Heart right ventricle (tissue), 16 donors: ENCODE measurements at places on chromosomes 3 and 15. TPM values are rescaled to one million over a fixed set of nuclear protein-coding genes. Genes with fewer than 3 reads are reported as not detected.

SEC11A gene
- 89.4 TPM for total RNA-seq

DNA sequence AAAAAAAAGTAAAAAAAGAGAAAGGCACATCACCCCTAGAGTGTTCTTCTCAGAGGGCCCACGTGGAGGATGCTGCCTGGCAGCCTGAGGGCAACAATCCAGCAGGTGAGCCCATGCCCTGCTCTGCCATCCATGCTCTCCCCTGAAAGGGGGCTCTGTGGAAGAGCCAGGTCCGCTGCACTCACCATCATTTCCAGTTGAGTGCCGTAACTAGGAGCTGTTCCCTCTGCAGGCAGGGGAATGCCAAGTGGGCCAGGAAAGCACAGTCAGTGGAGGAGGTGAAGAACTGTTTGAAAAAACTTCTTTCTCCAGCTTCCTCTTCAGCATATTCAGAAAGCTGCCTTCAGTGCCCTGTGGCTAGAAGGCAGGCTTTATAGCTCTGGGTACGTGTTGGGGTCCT is 84.1 kb downstream of the ABHD5 start:
- DNase-seq = no peak

DNA sequence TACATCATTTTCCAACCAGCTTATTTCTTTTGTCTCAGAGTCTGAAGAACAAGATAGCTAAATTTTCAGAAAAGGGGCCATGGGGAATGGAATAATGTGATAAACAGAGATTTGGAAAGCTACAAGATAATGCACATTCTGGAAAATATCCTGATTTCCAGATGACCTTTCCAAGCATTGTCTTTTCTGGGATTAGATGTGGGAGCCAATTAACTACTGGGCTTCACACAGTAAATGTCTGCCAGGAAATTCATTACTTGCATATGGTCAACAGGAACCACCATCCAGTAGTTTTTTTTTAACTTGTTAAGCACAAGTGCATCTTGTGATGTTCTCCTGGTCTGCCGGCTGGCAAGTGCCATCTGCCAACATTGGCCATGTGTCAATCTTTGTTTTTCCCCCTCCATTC is 131.1 kb upstream of the BFSP2 start:
- no peak for DNase-seq

- DNase-seq = no peak
These were observed 216.7 kb downstream of the PTPRG start for GRCh38 chr3:61778095-61778494.

IRAK2 gene
- 1.2 TPM for total RNA-seq

DNA sequence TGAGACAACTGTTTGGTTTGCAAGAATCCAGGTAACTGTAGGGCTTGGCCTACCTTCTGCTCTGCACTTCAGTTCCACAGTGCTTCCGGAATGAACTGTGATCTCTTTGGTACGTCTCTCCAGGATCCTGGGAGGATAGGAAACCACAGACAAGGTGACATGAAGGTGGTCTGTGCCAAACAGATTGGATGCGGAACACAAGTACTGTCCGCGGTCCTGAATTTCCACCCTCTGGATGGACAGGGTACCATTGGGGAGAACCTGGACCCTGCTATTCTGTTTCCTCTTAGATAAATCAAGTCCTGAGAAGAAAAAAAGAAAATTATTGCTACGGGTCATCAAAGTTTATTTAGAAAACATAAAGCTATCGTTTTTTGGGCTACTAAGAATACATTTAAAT is 17.3 kb downstream of the IGSF10 start:
- DNase-seq = no peak
